ENCODE measurements at places on chromosomes 7 and 10.

DNA sequence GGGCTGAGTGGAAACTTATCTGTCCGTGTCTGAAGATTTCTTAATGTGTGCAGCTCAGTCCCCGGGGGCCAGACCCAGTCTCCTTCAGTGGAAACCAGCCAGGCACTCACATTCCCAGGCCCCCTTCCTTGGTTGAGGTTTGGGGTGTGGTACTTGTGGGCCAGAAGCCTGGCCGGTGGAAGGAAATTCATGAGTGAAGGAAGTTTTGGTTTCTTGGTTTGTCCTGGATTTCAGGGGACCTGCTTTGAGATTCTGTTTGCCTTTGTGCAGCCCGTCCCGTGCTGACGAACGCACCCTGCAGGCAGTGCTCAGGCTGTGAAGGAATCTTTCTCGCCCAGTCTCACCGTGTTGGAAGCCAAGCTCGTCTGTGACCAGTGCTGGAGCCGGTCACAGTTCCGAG, 2.9 kb downstream of the INPP5A start:
- no peak for DNase-seq

DNA sequence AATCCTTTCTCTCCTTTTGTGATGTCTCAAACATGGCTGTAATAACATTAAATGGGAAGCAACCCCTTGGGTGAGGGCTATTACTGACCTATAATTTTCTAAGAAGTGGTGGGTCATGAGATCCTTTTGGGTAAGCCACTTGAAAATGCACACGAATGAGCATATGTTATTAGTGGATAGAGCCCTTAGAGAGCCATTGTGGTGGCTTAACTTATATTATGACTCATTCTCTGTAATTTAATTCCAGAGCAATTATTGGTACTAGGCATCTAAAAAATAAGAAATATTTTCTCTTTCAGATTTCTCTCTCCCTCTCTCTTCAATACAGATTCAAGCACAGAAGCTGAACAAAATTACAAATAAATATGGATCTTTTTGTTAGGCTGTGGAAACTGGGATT, 1177.4 kb upstream of the PHF14 start:
- no peak for DNase-seq

GRCh38 chr7:96479015-96479645, 157.2 kb upstream of the SLC25A13 start:
- no peak for DNase-seq

GRCh38 chr10:15897287-15897686, 37.0 kb upstream of the MINDY3 start:
- DNase-seq, result no peak

DNA sequence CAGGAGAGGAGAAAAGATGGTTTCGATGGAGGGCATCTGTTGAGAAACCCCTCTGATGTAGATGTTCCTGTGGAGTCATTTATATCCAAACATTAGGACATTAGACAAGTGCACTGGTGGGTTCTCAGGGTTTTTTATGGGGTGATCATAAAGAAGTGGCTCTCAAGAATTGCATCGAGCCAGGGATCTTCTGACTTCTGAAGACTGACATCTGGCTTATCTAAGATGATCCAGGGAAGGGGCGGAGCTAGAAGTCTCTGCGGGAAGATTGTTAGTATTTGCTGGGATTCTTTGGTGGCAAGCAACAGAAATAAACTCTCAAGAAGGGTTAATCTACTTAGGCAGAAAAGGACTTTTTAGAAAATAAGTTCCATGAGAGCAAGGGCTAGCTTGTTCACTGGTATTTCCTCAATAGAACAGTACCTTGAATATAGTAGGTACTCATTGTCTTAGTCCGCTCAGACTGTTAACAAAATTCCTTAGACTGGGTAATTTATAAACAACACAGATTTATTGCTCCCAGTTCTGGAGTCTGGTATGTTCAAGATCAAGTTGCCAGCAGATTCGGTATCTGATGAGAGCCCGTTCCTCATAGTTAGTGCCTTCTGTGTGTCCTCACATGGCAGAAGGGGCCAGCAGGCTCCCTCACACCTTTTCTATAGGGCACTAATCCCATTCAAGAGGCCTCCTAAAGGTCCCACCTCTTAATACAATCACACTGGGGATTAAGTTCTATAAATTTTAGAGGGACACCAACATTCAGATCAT, 28.5 kb upstream of the SYPL1 start:
- DNase-seq, result no peak

DNA sequence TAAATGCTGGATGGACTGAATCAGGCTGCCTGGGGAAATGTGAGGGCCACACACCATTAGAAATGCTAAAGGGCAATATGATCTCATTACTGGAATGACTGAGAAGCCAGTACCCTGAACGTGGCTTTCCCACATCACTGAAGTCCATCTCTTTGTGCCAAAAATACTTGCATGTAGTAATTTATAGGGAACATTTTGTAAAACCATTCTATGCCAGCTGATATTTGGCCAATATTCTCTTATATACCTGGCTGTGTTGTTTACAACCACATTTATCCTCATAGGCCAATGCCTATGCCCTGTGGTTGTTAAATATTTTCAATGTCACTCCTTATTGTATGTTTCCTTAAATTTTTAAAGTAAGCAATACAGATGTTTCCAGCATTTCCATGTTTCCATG, 111.6 kb downstream of the C10orf90 start:
- DNase-seq, result no peak

- no peak for DNase-seq
These were observed 15.6 kb downstream of the FANK1 start for GRCh38 chr10:125911990-125912389.

DNA sequence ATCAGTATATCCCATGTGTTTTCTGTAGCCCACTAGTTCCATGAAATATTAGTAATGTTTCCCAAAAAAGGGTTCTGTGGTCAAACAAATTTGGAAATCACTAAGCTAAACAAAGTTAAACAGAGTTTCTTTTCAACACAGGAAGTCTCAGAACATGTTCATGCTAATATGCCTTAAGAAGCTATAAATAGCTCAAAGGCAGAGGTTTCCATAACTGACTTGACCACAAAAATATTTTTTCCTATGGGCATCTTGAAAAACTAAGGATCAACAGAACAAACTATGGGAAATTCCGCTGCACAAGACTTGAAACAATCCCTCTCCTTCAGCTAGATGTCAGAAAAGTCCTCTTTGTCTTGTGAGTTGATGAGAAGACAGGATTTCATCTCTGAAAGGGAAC, 59.7 kb downstream of the SEM1 start:
- DNase-seq, result no peak

- no peak for DNase-seq
These were observed 37.9 kb downstream of the SORCS1 start for GRCh38 chr10:107126512-107127065.

DNA sequence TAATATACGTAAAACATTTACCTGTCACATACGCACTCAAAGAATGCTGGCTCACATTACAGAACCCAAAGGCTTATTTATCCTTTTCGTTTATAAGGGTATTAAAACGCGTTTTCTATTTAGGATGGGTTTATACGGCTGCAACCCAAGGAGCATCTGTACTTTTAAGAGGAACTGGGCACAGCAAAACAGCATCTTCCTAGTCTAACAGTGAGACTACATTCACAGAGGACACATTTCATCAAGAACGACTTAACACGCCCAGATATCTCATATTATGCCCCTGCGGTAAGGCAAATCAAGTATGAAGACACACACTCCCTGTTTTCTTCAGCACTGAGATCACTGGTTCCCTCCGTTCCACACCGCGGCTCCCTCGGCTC, 533 bp upstream of the DMTF1 start:
- peak; percentile 17 for DNase-seq
